ENCODE measurements at places on chromosomes 1 and 21. TPM values are rescaled to one million over a fixed set of nuclear protein-coding genes. Genes with fewer than 3 reads are reported as not detected.
A peak's percentile ranks its signal among the peaks of the same experiment; 100 is the strongest.

DNA sequence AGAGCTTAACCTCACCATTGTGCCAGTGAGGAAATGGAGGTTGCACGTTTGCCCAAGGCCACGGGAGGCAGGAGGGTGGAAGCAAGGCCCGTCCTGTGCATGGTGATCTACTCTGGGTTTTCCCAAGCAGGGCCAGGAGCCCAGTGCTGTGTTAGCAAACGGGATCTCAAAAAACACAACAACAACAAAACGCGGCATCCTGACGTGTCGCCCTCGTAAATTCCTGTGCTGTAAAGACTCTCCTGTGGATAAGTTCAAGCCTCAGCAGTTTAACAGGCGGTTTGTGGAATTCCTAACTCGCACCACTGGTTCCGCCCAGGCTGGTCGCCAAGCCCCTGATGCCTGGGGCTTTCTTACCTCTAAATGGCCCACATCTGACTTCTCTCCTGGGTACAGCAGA is 39.1 kb downstream of the TFF3 start:
- no peak for DNase-seq

DNA sequence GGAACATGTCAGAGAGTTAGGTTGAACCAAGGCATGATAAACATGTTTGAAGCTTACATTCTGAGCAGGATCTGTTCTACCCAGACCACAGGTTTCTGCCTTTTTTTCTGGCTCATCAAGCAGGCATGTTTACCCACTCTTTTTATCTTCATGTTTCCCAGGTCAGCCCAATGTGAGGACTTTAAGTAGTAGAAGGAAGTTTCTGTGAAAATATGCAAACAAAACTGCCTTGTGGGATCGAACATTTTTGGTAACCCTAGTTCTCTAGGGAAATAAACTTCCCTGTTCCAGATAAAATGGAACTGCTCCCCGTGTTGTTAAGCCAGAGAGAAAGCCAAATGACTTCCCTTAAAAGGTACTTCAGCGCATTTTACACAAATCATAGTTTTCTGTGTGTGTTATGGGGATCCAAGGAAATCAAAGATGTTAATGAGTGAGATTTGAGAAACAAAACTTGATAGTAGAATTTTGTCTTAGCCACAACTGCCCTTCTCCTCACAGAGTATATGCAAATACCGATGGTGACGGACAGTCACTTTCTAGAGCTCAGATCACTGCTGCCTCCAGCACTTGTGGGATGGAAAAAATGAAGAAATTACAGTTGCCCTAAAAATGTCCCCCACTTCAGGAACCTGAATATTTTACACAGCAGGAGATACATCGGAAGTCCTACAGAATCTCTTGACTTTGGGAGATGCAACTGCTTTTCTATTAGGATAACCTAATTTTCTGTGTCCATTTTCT is 765 bp upstream of the HIPK1 start:
- no peak for DNase-seq

DNA sequence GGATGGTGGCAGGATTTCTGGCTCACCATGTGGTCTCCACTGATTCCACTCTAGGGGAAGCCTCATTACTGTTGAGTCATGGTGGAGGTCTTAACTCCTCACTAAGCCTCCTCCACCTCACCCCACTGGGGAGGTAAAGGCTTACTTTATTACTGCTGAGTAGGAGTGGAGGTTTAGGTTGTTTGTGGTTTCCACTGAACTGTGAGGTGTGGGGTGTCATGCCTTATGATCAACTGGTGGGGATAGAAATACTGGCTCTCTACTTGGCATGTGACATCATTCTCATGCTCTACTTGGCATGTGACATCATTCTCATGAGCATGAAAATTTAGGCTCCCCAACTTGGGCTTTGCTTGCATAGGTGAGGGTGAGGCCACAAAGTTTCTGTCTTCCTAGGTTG is 35.6 kb downstream of the COL6A1 start:
- DNase-seq = no peak

DNA sequence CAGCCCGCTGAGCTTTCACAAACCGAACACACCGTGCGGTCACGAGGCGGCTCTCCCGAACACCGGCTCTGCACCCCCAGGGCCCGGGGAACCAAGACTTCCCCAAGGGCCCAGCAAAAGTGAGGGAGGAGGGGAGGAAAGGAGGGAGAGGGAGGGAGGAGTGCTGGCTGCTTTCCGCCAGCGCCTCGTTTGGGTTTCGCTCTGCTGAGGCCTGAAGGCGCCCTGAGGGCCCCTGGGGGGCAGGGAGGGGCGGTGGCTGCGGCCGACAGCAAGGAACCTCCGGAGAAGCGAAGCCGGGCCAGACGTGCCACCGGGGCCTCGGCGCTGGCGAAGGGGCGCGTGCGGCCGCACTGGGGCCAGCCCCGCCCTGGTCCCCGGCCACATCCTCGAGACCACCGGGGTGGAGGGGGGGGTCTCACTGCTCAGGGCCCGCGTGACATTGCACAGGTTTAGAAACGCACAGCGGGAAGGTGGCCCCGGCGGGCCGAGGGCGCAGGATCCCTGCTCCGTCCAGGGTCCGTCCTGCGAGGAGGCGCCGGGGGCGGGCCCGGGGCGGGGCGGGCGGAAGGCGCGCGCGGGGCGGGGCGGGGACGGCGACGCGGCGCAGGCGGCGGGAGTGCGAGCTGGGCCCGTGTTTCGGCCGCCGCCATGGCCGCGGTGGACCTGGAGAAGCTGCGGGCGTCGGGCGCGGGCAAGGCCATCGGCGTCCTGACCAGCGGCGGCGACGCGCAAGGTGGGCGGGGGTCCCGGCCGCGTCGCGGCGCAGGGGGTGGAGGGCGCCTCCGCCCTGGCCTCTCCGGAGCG is at the start of gene PFKL:
PFKL (plus strand) TSS at position 596 of the 804 bp plus-strand sequence; CDS start at position 649, 53 bp downstream.
- DNase-seq = peak; percentile 83

- no peak for DNase-seq
These were observed 47.0 kb downstream of the SLC37A1 start for GRCh38 chr21:42560517-42561179.

DNA sequence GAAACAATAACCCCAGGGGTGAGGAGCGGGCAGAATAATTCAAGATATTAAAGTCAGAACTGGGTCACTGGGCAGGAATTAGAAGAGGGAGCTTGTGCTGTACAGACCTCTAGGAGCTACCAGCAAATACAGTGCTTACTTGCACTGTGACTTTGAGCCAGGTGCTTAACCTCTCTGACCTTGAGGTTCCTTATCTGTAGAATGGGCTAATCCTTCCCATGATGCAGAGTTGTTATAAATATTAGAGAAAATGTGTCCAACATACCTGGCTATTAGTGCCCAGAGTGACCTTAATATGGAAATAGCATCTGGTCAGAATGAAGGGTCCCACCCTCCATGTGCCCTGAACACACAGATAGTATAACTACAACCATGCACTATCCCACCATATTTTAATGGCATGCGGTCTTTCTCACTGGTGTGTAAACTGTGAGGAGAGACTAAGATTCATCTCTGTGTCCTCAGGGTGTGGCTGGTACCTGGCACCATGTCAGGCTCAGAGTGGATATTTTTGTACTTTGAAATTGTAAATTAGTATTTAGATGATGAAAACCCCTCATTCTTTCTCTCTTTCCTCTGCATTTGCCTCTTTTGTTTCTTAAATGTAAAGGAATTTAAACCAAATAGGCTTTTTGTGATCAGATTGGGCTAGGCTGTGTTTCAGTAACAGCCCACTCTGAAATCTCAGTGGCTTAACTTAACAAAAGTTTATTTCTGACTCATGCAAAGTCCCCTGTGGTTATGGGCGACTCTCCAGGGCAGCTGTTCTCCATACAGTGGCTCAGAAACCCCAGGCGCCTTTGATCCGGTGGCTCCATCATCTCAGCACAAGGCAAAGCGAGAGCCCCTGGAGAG is 60.0 kb upstream of the ROR1 start:
- DNase-seq = no peak

GRCh38 chr21:35530766-35531165 is 481.7 kb upstream of the RUNX1 start:
- no peak for DNase-seq

DNA sequence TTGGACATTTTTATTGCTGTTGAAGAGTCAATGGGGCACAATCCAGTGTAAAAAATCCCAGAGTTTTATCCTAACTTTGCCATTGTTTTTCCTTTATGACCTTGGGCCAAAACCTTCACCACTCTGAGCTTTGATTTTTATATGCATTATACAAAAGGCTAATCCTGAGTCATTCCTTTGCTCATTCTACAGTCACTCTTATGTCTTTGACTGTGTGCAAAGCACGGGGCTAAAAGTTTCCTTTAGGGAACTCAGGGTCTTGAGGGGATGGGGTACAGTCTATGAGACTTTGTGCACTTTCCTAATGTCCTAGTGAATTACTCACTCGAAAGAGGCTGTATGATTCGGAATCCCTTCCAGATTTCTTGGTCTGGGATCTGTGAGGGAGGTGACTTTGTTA is 543.2 kb upstream of the CAMK1G start:
- DNase-seq = no peak

GRCh38 chr1:158002631-158003405 is 9.4 kb downstream of the KIRREL1 start:
- no peak for DNase-seq

DNA sequence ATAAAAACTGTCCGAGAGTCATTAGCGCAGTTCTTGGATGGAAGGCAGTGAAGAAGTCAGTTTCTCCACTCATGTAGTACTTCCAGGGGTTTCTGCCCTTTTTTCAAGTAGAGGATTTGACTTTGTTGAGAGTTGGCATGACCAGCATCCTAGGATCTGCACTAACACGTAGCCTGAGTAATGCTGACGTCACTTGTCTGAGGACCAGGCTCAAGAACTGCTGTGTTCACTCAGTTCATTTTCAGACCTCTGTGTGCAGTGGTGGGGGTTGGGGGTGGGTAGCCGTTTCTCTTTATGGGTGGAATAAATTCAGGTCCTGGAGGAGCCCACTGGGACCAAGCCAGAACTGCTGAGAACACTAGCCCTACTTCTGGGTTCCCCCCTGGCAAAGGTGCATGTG is 53.3 kb downstream of the MRPS6 start:
- no peak for DNase-seq

GRCh38 chr1:21534674-21535378 is 25.6 kb downstream of the ALPL start:
- no peak for DNase-seq

DNA sequence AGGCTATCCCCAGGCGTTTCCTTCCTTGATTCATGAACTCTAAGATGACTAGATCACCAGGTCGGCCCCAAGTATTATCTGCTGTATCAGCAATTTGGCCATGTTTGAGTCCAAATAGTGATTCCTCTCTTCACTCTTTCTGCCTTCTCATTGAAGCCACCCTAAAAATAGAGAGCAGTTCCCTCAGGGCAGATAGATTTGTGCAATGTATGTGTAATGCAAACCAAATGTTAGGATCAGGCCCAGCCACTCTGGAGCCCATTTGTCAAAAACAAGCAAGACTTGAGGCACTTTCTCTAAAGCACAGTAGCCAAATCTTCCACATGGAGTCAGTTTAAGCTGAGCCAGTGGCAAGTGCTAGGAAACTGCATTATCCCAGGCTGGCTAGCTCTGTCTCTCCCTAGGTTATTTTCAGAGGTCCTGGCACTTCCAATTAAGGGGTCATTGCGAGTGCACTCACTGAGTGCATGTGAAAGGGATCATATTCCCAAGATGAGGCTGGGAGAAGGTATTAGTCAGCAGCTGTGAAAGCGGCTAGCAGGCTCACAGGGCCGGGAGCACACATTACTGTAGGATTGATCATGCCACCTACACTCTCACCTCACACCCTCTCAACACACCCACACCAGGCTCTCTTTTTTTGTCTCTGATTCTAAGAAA is 97.9 kb upstream of the RAB3GAP2 start:
- DNase-seq = no peak

- DNase-seq = no peak
These were observed 1.1 kb downstream of the IGSF8 start for GRCh38 chr1:160097151-160097910.

DNA sequence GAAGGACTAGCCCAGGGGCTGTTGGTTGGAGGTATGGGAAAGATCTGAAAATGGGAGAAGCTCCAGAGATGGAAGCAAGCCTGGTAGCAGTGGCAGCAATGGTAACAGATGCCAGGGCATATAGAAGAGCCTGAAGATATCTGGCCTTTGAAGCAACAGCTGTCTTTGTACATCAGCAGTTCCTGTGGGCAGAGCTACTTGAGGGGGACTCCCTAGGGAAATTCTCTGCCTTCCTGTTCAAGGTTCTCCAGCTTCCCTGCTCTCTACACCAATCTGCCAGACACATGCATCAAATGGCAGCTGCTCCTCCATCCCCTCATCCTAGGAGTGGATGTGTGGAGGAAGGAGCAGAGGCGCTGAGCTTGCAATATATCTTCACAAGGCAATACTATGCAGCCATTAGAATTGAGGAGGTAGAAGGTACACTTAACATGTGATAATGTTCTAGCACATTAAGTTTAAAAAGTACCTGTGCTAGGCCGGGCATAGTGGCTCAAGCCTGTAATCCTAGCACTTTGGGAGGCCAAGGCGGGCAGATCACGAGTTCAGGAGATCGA is 2.2 kb downstream of the TMEM35B start:
- DNase-seq = no peak

DNA sequence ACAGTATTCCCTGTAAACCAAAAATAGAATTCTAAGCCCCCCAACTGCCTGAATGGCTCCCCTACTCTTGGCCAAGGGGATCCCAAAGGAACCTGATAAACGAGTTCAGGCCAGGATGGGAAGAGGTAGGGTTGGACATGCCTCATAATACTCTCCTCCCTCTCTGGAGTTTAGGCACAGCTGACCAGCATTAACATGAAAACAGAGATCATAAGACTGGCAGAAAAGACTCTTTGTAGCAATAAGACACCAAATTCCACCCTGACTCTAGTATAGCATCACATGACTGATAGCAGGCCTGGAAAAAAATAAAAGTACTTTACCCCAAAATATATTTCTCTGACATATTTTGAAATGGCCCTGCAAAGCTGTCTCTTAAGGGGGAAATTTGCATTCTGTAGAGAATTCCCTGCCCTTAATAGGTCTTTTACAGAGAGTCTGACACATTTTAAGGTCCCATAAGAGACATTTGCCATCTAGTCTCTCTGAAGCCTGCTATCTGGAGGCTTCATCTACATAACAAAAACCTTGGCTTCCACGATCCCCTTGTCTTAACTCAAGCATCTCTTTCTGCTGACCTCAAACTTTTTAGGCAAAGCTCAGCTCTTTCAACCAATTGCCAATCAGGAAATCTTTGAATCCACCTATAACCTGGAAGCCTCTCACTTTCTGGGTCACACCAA is 55.9 kb downstream of the SIK1 start:
- no peak for DNase-seq

DNA sequence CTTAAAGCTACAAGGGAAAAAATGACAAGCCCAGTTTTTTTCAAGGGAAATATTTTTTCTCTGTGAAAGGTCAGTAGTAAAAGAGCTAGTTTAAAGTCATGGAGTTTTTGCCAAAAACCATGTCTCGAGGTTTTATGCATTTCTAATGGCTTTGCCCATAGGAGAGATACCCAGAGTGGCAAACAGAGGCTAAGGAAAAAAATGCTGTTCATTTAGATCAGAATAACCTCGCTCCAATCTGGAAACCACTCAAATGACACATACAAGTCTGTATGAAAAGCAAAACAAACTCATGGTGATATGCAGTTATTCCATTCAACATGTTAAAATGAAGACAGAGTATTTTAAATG is 36.9 kb upstream of the EDEM3 start:
- DNase-seq = no peak

Gene KDM5B
- 45.2 TPM for total RNA-seq

Gene PAPPA2
- total RNA-seq = not detected

Gene GBP2
- 179 TPM for total RNA-seq

Gene LCE2D
- total RNA-seq = not detected

Gene PRR9
- total RNA-seq = not detected
